Pancreas (tissue), 10 donors: ENCODE measurements at places on chromosomes 16 and 17. TPM values are rescaled to one million over a fixed set of nuclear protein-coding genes. Genes with fewer than 3 reads are reported as not detected.

GRCh38 chr16:10740000-10740844, 3.4 kb upstream of the NUBP1 start:
- H3K4me3 ChIP-seq, result no peak overlapping the region
- H3K36me3 ChIP-seq, result no peaks in the 10 kb centered on the region

KRT33A gene
- not detected for total RNA-seq

GRCh38 chr16:30473231-30474073, 910 bp downstream of the ITGAL start:
- H3K36me3 ChIP-seq, result no peaks in the 10 kb centered on the region
- DNase-seq, result no peak
- no peaks in the 10 kb centered on the region for H3K4me1 ChIP-seq
- H3K27me3 ChIP-seq, result peaks cover 6% of the 10 kb centered on the region
- no peak overlapping the region for H3K27ac ChIP-seq

GRCh38 chr17:10751563-10751962, 21.7 kb upstream of the TMEM220 start:
- no peak overlapping the region for H3K4me3 ChIP-seq
- H3K27me3 ChIP-seq, result no peaks in the 10 kb centered on the region
- DNase-seq, result no peak
- H3K27ac ChIP-seq, result no peak overlapping the region
- no peaks in the 10 kb centered on the region for H3K36me3 ChIP-seq
- H3K4me1 ChIP-seq, result peaks cover 2% of the 10 kb centered on the region

DNA sequence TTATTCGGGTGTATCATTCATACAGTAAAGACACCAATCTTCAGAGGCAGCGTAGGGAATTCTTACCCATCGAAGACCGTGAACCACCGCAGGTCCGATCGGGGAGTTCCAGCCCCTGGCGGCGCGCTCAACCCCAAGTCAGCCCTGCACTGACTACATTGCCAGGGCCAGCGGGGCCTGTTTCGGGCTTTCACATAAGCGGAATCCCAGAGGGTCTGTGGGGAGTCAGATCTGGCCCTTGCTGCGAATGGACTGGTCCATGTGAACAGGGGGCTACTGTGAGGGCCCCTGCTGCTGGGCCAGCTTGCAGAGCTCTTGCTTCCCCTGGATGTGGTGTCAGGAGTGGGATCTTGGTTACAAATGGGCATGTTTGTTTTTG, 7.6 kb downstream of the PDE6G start:
- H3K27me3 ChIP-seq, result peaks cover 3% of the 10 kb centered on the region
- no peak overlapping the region for H3K4me3 ChIP-seq

DNA sequence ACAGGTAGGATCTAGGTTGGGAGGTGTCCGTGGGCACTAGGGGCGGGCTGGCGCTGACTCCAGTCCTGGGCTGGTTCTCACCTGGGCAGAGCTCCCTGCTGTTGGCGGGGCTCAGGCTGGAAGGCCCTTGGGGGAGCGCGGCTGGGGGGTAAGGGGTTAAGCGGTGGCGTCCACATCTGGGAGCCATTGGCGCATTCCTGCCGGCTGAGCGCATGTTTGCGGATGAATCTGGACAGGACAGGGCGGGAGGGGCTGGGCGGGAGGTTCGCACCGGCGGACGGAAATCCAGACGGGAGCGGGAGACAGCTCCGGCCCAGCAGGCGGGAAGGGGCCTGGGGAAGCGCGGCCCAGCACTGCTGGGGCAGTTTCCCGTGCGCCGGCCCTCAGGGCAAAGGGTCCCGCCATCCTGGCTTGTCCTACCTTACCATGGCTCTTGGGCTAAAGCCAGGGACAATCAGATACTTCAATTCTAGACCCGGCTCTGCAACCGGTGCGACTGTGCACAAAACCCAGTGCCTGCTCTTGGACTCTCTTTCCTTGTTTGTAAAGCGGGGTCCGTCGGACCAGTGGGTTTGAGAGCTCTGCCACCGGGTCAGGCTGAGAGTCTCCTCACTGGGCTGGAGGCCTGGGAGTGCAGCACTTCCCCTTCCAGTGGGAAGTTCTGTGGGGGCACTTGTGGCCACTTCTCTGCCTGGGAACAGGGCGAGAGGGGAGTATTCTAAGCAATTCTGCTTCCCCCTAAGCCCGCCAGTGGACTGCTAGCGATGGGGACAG, 7.8 kb downstream of the RARA start:
- H3K27me3 ChIP-seq, result no peaks in the 10 kb centered on the region
- peaks cover 26% of the 10 kb centered on the region for H3K4me1 ChIP-seq
- H3K4me3 ChIP-seq, result no peak overlapping the region
- H3K27ac ChIP-seq, result peak overlapping the region; percentile 58

DNA sequence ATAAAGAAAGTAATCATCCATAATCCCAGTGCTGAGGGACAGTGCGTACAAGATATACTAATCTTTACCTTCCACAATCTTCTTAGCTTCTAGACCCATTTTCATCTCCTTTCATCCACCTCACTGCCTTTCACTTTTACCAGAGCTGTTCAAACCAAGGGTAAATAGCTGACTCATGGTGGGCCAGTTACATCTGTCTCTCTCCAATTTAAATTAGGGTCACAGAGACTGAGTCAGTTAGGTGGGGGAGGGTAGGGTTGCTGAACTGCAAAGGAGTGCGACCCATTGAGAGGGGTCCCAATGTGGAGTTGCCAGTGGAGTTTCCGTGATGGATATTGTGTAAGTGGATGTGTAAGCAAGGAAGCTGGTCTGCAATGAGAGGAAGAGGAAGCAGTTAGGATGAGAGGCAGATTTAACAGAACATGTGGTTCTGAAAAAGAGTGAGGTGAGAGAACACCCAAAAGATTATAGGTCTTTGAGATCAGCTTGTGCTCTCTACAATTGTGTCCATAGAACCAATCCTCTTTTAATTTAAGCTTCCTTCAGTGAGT, 83.5 kb downstream of the GP2 start:
- no peaks in the 10 kb centered on the region for H3K36me3 ChIP-seq
- no peaks in the 10 kb centered on the region for H3K27me3 ChIP-seq
- H3K4me3 ChIP-seq, result no peak overlapping the region
- H3K4me1 ChIP-seq, result no peaks in the 10 kb centered on the region
- no peak for DNase-seq
